ENCODE measurements at places on chromosomes 1 and 21.

DNA sequence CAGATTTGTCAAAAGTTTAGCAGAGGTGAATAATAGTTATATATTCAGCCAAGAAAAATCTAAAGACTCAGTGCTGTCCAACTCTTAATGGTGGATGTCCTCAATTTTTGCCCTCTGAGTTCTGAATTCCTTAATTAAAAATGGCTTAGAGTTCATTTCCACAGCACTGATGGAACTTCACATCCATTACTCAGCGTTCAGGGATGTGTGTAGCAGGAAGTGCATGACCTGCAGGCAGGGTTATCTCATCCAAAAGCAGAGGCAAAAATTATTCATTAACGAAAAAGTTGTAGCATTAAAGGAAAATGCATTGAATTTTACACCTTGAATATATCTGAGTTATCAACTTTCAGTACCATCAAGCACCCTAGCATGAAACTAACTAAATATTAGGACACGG lies 96.7 kb downstream of the ZP4 start:
- DNase-seq: no peak

- no peak for DNase-seq
Observed at GRCh38 chr21:15241997-15242736, 177.4 kb upstream of the NRIP1 start.

DNA sequence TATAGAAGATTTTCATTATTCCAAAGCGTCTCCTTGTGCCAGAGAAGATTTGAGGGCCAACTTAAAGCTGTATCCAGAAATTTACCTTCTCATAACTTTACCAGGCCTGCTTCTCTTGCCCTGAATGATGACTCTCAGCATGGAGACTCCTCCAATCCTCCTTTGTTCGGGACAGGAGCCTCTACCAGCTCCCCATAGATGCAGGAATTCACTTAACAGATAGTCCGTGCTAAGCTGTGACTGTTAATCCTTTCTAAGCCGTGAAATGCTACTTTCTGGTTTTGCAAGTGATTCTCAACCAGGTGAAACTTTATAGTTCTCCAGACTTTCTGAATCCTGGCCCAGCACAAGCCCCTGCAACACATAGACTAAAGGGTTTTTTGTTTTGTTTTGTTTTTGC lies 31.8 kb upstream of the KCND3 start:
- no peak for DNase-seq

- no peak for DNase-seq
Observed at GRCh38 chr1:21706151-21706835, 37.1 kb upstream of the RAP1GAP start.
